Activated CD4-positive, alpha-beta T cell treated with anti-CD3 and anti-CD28 coated beads, Interleukin-2, amount 50 U/mL, for 24 hours (primary cell): ENCODE measurements at places on chromosomes 5 and 9.

GRCh38 chr5:85334-85995 is 6.5 kb upstream of the PLEKHG4B start:
- no peak for DNase-seq

DNA sequence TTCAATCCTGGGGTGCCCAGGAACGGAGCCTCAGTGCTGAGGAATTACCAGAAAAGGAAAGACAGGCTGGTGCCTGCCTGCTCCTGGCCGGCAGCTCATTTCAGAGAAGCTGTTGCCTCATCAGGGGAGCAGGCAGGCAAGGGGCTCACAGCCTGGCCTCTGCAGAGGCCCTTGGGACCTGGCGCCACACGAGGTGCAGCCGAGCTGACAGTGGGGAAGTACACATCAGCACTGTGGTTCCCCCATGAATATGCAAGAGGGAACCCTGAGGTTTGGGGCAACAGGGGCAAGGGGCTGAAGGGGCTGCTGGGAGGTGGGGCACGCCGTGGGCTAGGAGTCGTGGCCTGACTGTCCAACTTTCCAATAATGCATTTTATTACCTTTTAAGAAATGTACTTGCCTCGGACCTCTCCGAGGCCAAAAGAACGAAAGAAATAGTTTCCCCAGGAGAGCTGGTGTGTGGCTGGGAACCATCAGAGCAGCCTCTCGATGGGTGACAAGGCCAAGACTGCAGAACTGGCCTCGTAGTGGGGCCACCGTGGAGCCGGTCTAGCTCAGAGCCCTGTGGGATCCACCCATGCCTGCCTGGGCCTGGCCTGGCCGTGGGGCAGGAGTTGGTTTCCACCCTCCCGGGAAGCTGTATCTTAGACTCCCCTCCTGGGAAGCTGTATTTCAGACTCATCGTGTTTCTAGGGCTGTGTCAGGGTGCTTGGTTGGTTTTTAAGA is 198.6 kb downstream of the PAX5 start:
- DNase-seq: no peak

DNA sequence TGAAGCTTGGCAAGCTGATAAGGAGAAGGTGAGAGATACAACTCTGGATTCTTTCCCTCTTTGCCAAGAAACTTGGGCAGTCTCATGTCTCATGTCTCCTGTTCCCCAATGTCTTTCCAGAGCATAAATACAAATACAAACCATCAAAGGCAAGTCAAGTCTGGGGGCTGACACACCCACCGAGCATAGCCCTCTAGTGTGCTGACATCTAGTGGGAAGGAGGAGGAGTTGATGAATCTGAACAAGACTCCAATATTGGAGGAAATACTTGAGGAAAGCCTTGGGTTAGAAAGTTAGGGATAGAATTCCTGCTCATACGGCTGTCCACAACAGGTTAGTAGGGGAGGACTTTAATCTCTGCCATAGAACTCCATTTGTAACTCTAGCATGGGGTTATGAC is 8.6 kb downstream of the MLANA start:
- no peak for DNase-seq

- DNase-seq: no peak
These were observed 166.8 kb downstream of the MUSK start for GRCh38 chr9:110835404-110835803.

DNA sequence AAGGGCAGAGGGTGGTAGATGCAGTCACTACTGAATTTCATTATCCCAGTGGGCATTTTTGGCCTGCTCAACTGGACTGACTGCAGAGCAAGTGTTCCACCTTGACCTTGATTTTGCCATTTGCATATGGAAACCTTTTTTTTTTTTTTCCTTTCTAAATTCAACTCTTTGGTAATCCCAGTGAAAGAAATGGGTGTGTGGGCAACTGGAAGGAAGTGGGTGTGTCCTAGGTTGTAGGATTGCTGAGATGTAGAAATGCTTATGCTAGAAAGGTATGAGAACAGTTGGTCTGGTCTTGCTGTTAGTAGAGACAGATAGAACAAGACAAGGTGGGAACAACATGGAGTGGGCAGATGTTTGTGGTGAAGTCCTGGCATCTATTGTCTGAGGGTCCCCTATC is 7.8 kb upstream of the IL12B start:
- no peak for DNase-seq

DNA sequence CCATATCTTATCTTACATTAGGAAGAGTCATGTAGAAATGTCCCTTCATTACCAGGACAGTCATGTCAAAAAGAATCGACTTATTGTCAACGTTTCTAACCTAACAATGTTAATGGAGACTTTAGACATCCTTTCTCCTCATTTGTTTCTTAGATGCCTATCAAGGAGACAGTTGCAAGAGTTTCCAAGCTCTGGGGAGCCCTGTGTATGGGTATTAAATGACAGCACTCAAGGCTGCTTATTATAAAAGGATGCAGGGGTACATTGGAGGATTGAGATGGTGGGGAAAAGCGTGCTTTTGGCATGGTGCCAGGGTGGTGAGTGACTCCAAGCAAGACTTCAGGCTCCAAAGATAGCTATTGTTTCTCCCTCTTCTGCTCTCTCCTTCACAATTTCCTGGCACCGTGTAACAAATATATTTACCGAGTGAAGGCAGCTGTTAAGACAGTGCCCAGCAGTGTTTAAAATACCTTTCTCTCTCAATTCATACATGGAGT is 461.3 kb upstream of the CLINT1 start:
- no peak for DNase-seq

- no peak for DNase-seq
These were observed 355.7 kb downstream of the ARHGEF28 start for GRCh38 chr5:73981704-73982103.

GRCh38 chr9:126449725-126450667 is 123.4 kb downstream of the MVB12B start:
- no peak for DNase-seq

GRCh38 chr5:56900395-56900794 is 9.0 kb upstream of the SETD9 start:
- DNase-seq: no peak

GRCh38 chr5:53642061-53642460 is 81.6 kb downstream of the NDUFS4 start:
- DNase-seq: no peak

DNA sequence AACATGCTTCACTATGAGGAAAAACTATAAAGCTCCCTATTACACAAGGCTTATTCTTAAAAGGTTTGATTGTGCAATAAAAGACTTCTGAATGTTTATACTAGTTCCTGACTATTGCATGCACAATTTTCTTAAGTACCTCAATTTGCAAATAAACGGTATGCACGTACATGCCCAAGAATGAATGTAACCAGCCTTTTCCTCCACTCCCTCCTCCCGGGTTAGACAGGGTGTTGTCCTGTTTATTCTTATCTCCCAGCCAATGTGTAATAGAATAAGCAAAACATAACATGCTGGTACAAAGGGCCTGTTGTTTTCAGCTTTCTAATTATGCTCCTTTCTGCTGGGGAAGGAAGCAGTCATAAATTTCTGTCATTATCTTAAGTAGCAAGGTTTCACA is 79.1 kb downstream of the AOPEP start:
- no peak for DNase-seq

- DNase-seq: no peak
These were observed 165.5 kb downstream of the SYK start for GRCh38 chr9:90967145-90967538.

DNA sequence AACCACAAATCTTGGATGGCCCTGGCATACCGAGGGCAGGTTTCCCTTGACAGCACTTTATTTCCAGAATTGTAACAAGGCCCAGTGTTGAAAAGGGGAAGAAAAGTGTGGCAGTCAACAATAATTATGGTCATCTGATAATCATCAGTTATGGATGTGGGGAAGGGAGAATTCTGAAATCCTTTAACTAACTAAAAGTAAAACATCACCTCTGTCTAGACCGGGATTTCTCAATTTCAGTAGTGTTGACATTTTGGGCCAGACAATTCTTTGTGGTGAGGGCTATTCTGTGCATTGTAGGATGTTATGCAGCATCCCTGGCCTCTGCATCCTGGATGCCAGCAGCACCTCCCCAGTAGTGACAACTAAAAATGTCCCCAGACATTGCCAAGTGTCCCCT is 140.4 kb downstream of the PSAT1 start:
- no peak for DNase-seq

DNA sequence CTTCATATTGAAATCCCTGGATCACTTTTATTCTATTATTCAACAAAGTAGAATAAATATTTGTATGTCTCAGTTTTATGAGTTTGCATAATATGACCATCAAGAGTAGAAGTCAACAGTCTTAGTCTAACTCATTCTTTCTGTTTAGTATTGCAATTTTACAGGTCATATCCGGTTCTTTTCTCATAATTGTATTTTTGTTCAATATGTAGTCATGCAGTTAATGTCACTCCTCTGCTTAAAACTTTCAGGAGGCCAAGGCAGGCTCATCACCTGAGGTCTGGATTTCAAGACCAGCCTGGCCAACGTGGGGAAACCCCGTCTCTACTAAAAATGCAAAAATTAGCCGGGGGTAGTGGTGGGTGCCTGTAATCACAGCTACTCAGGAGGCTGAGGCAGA is 148.4 kb upstream of the TRPM3 start:
- DNase-seq: no peak

DNA sequence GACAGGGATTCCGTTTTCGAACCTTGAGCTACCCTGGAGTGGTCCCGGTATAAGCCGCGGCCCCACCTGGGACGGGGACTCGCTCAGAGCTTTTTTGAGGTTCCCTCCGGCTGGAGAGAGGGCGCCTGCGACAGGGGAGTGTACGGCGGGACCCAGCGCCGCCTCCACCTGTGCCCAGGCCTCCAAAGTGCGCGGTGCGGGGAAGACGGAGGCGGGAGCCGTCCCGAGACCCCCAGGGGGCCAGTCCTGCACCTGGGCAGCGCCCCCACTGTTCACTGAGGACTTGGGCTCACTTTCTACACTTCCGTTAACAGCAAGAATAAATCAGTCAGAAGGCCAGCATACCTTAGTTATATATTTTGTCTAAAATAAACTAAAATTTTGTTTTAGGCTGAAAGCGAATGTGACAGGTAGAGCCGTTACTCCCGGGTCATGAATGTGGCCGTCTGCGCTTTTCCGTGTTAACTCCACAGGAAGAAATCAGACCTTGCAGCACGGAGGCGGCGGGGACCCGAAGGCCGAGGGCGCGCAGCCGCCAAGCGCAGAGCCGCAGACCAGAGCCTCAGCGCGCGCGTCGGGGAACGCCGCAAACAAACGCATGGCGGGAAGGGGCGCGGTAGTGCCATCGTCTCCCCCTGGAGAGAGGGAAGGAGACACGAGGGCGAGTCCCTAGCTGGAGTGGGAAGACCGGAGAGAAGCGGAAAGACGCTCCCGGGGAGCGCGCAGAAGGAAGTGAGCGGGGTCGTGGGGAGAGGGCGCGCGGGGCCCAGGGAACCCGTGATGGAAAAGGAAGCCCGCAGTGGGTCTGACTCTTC is 14.1 kb downstream of the TRIM7 start:
- no peak for DNase-seq

GRCh38 chr5:159422361-159422760 is 92.1 kb upstream of the IL12B start:
- no peak for DNase-seq

DNA sequence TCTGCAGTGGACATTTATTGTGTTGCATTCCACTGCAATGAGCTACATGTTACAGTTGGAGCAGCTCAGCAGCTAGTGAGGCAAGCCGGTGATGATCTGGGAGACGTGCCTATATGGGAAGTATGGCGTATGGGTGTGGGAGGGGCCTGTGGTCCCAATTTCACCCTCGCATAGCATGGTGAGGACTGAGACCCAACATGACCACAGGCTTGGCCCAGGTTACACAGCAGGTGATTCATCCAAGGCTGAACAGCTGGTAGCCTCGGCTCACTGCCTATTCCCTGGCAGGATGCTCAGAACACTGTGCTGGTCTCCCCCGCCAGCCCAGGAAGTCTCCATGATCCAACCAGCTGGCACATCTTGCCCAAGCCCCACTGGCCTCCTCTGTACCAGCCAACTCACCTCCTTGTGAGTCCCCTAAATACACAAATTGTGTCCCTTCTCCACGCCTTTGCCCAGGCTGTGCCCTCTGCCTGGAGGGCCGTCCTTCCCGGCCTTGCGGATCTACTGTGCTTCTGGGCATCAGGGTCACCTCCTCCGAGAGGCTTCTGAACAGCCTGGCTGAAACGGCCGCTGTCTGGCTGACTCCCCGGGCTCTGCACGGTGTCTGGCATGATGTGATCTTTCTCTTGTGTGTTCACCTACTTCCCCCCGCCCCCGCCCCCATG is 81.4 kb downstream of the NSUN2 start:
- DNase-seq: no peak

DNA sequence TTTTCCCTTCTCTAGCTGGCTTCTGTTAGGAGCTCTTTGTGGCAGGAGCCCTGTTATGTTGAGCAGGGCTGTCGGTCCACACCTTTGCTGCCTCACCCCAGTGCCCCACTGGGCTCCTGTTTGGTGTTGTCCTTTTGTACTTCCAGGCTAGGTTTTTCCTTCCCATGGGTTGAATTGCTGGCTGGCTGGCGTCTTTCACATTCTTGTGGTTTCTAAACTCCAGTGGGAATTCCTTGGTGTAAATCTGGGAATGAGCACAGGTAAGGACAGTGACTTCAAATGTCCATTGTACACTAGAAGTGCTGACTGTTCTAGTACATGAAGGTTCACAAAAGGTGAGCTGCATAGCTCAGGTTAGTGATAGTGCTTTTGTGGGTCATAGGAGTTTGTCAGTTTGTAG is 30.4 kb downstream of the RASGRF2 start:
- no peak for DNase-seq

DNA sequence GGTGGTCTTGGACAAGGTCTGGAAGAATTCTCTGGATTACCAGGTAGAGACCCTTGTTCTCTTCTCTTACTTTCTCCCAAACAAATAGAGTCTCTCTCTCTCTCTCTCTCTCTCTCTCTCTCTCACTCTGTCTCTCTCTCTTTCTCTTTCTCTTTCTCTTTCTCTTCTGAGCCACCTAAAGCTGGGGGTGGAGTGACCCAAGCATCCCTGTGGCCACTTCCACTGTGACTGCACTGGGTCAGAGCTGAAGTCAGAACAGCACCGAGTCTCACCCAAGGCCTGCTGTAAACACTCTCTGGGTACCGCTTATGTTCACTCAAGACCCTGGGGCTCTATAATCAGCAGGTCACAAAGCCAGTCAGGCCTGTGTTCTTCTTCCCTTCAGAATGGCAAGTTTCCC is 513.7 kb downstream of the EBF1 start:
- DNase-seq: no peak

- no peak for DNase-seq
These were observed 4.8 kb downstream of the ORM2 start for GRCh38 chr9:114334490-114334889.

- DNase-seq: no peak
These were observed 52.3 kb downstream of the TLE4 start for GRCh38 chr9:79623799-79624721.

- DNase-seq: no peak
These were observed 26.1 kb downstream of the CHD1 start for GRCh38 chr5:98902733-98903132.
